ENCODE measurements at places on chromosomes 2 and 18.
A peak's percentile ranks its signal among the peaks of the same experiment; 100 is the strongest.

- no peaks in the 10 kb centered on the region for H3K36me3 ChIP-seq
- H3K4me1 ChIP-seq: peaks cover 23% of the 10 kb centered on the region
- H3K4me3 ChIP-seq: no peak overlapping the region
- DNase-seq: no peak
These were observed 182.0 kb upstream of the LINC00305 start for GRCh38 chr18:64330931-64331330.

DNA sequence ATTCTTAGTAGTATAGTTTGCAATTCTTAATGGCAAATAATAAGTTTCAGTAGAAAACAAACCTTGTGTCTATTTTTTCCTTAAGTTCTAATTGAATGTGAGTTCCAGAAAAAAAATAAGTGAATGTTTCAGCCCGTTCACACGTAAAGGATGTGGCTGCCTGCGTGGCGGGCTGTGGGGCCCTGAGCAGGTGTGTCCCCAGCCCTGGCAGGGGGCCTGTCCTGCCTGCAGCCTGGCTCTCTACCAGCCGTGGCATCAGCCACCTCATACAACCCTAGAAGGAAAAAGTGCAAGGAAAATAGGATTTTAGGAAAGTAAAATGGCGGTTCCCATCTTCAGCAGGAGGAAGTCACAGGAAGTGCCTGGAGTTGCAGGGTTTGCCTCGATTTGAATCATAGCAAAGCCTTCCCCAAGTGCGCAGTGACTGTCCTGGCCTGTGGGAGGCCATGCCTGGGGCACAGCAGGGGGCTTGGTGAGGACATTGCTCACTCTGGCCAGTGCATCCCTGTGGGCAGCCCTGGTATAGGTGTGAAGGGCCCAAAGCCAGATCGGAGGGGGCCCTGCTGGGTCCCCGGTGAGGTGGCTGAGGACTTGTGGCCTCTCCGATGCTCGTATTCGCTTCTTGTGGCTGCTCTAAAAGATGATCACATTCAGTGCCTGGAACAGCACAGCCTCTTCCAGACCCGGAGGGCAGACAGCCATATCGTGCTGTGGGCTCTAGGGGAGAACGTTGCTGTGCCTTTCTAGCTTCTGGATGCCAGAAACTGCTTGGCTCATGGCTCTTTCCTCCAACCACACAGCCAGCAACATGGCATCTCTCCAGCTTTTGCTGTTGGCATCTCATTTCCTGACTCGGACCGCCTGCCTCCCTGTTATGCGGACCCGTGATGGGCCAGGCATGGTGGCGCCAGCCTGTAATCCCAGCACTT, 12.6 kb downstream of the DTYMK start:
- H3K27ac ChIP-seq: no peak overlapping the region
- no peak overlapping the region for H3K4me3 ChIP-seq
- no peak for DNase-seq
- no peaks in the 10 kb centered on the region for H3K27me3 ChIP-seq
- no peaks in the 10 kb centered on the region for H3K4me1 ChIP-seq
- H3K36me3 ChIP-seq: peaks cover 40% of the 10 kb centered on the region

DNA sequence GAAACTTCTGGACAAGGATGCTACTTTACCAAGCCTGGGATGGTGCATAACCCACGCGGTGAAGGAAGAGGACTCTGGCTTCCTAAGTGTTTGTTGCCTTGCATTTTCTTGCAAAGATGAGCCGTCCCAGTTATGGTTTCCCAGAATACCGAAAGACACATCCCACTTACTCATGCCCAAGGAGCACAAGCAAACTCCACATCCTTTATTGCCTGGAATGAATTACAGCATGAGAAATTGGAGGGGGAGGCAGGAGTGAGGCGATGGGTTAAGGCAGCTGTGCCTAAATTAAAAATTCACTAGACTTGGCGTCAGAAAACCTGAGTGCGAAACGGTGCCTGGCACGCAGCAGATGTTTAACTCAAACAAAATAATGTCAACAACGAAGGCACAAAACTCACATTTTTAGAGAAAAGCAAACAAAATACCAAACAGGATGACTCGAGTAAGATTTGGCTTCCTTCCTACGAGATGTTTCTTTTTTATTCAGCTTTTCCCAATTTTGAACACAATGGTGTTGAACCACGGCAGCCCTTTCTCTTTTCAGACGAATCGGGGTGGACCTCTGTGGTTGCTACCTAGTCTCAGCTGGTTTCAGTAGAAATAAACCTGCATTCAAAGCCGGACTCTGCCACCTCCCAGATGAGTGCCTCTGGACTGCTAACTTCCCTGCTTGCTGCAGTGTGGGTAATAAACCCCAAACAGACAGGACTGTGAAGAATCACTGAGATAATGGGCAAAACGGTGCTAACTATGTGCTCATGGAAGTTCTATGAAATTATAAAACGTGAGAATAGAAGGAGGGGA, 100.3 kb upstream of the NCK2 start:
- DNase-seq: no peak
- H3K4me1 ChIP-seq: no peaks in the 10 kb centered on the region
- no peaks in the 10 kb centered on the region for H3K36me3 ChIP-seq

DNA sequence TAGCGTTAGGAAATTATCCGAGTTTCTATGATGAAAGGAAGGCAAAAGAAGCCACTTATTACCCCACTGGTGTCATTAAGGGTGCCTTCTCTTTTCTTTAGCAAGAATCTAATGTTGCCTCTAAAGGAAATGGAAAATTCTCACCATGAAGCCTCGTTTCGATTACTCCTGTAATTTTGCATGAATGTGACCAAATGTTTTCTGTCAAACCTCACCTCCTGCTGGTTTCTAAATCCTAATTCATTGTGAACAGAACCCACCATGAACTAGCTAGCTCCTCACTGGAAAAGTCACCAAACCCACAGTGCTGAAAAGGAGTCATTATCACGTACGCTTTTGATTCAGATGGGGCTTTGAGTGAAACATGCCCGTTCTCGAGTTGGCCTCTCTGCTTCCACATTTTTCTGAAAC, 119.9 kb downstream of the COPS8 start:
- H3K4me3 ChIP-seq: no peak overlapping the region
- peaks cover 2% of the 10 kb centered on the region for H3K27me3 ChIP-seq
- H3K4me1 ChIP-seq: peaks cover 6% of the 10 kb centered on the region
- DNase-seq: no peak
- no peaks in the 10 kb centered on the region for H3K36me3 ChIP-seq

GRCh38 chr2:149018981-149019380, 19.5 kb upstream of the LYPD6B start:
- H3K4me1 ChIP-seq: no peaks in the 10 kb centered on the region
- no peak overlapping the region for H3K4me3 ChIP-seq
- no peak overlapping the region for H3K27ac ChIP-seq
- no peaks in the 10 kb centered on the region for H3K36me3 ChIP-seq
- DNase-seq: no peak
- peaks cover 2% of the 10 kb centered on the region for H3K27me3 ChIP-seq

GRCh38 chr2:71173096-71173495, 42.7 kb downstream of the MPHOSPH10 start:
- no peak overlapping the region for H3K4me3 ChIP-seq
- no peak for DNase-seq
- H3K36me3 ChIP-seq: no peaks in the 10 kb centered on the region
- no peak overlapping the region for H3K27ac ChIP-seq

DNA sequence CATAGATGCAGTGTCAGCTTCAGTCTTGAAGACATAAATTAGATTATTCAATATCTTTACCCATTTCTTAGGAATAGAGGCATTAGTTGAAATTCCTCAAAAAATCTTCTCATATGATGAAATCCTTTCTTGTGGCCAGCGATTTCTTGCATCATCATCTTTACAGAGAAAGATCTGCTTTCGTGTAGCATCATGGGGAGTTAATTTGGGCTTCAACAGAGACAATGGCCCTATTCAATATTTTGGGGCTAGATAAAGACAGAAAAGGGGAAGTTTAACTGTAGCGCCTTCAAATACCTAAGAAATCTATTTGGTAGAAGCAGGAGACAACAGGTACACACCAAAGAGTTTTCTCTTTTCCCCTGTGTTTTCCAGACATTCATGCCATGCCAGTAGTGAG, 73.8 kb downstream of the TGFA start:
- H3K36me3 ChIP-seq: no peaks in the 10 kb centered on the region
- no peak for DNase-seq
- H3K4me1 ChIP-seq: no peaks in the 10 kb centered on the region

- peaks cover 18% of the 10 kb centered on the region for H3K4me1 ChIP-seq
- H3K27me3 ChIP-seq: no peaks in the 10 kb centered on the region
- no peak overlapping the region for H3K27ac ChIP-seq
- H3K4me3 ChIP-seq: no peak overlapping the region
- DNase-seq: peak; percentile 13
These were observed 9.5 kb upstream of the TNFAIP6 start for GRCh38 chr2:151347906-151348305.

GRCh38 chr18:79801641-79802040, 3.9 kb downstream of the KCNG2 start:
- H3K27me3 ChIP-seq: peaks cover 22% of the 10 kb centered on the region
- no peak overlapping the region for H3K27ac ChIP-seq
- DNase-seq: no peak
- H3K4me1 ChIP-seq: no peaks in the 10 kb centered on the region
